Endothelial cell of umbilical vein (primary cell): ENCODE measurements at places on chromosomes 1 and 21. TPM values are rescaled to one million over a fixed set of nuclear protein-coding genes. Genes with fewer than 3 reads are reported as not detected.
A peak's percentile ranks its signal among the peaks of the same experiment; 100 is the strongest.

- peak; percentile 61 for DNase-seq
These were observed 22.8 kb downstream of the RNU5D-1 start for GRCh38 chr1:44707959-44708831.

DNA sequence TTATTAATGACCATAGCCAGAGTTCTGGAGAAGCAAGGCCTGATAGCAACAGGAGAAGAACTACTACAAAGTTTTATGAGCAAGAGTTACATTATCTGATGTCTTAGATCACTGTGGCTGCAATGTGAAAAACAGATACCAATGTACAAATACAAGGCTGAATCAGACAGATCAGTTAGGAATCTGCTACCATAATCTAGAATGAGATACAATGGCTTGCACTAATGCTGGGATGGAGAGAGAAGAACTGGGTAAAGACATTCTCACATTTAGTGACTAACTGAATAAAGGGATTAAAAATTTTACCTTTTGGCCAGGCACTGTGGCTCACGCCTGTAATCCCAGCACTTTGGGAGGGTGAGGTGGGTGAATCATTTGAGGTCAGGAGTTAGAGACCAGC lies 41.3 kb downstream of the ARID4B start:
- DNase-seq: no peak

The TTF2 gene
- 7.0 and 8.8 TPM in 2 replicates for polyA plus RNA-seq

GRCh38 chr1:205009670-205010069 lies 33.3 kb upstream of the CNTN2 start:
- no peak for DNase-seq

- no peak for DNase-seq
These were observed 22.5 kb upstream of the ZNF648 start for GRCh38 chr1:182083851-182084486.

DNA sequence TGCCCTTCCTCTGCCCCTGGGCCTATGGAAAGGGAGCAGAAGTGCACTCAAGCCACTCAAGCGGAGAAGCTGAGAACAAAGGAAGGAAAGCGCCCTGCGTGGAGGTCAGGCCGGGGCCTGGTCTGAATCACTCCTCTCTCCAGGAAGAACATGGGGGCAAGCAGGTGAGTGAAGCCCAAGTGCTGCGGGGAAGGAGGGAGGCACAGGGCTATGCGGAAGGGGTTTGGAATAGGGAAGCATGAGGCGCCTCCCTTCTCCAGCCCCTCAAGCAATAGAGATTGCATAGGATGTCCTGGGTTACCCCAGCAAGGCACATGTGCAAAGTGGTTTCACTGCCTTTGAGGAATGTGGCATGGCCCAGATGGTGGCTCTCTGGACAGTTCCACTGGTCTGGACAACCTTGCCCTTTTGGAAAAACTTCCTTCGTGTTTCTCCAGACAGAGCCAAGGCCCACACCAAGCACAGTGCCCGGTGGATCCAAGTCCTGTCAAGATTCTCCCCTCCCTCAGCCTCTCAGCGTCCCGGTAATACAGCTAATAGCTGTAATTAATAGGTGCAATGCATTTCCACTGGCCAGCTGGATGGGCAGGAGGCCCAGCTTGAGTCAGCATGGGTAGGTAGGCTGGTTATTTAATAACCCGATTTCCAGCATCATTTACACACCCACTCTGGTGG lies 13.7 kb downstream of the BLACAT1 start:
- no peak for DNase-seq
